ENCODE measurements at places on chromosomes 1 and 21.

GRCh38 chr1:10459184-10459583 lies 9.4 kb downstream of the CORT start:
- DNase-seq: no peak

GRCh38 chr1:90502194-90502593 lies 214.9 kb downstream of the BARHL2 start:
- no peak for DNase-seq

DNA sequence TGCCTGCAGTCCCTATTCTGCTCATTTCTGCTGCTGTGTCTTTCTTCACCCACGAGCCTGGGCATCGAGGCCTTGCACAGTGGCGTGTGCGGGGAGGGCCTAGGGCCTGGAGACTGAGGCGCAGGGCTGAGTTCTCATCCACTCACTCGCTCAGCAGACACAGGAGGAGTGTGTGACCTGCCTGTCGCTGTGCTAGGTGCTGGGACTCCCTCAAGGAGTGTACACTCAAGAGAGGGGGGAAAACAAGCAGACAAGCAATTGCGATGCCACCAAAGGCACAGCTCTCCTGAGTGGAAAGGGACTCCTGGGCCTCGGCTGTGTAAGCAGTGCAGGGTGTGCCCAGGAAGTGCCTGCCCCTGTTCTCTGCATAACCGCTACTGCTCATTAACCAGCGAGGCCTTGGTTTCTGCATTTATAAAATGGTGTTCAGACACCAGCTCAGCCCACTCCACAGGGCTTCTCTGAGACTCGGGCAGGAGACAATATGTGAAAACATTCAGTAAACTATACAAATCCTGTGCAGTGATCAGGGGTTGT lies 4.2 kb downstream of the RD3 start:
- DNase-seq: no peak

GRCh38 chr21:33945652-33946270 lies 30.2 kb upstream of the ATP5PO start:
- no peak for DNase-seq

DNA sequence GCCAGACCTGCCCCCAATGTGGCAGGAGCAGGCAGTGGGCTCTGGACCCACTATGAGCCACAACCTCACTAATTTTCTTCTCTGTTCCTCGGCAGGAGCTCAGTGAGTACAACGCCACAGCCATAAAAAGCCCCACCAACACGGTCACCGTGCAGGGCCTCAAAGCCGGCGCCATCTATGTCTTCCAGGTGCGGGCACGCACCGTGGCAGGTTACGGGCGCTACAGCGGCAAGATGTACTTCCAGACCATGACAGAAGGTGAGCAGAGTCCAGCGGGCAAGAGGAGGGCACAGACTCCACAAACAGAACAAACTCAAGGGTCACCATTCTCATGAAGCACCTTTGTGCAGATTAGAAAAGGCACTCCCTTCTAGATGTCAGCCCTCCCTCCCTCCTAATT lies 79.9 kb downstream of the LACTBL1 start:
- DNase-seq: no peak

Data from SK-N-SH (cell line).